ENCODE measurements at places on chromosomes 1 and 21.

GRCh38 chr1:183206538-183207122 lies 20.6 kb downstream of the LAMC2 start:
- DNase-seq, result no peak

DNA sequence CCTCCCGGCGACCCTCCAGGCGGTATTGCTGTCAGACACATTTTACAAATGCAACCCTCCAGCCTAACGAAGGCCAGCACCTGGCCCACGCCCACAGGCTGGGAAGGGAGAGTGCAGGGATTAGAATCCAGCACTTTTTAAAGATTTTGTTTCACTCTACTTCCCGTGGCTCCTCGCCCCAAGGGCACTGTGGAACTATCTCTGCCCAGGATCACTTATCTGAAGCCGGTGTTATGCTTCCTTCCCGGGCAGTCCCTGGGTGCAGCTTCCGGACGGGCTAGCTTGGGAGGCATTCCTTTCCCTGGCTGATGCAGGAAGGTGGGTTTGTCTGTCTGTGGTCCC lies 35.8 kb downstream of the CCN1 start:
- DNase-seq, result no peak

GRCh38 chr1:220702733-220703270 lies 12.6 kb downstream of the C1orf115 start:
- no peak for DNase-seq

DNA sequence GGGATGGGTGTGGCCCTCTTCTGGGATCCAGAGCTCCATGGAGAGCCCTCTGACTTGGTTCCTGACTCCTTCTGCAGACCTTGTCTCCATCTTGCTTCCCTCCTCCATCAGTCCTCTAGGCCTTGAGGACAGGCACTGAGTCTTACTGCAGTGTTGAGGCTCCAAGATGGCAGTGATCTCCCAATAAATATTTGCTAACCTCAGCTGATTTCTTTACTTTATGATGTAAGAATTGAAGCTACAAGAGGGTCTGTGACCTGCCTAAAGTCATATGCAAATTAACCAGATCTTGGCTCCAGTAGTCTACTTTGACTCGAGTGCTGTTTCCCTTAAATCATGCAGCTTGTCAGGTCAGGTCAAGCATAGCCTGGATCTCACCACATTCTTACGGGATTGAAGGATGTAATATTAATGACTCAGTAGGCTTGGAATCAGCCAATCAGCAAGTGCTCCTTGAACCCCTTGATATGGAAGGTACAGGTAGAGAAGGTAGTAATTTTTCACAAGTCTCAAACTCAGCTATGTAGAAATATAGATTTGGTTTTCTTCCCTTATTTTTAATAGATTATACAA lies 93.0 kb downstream of the CLIC6 start:
- no peak for DNase-seq

DNA sequence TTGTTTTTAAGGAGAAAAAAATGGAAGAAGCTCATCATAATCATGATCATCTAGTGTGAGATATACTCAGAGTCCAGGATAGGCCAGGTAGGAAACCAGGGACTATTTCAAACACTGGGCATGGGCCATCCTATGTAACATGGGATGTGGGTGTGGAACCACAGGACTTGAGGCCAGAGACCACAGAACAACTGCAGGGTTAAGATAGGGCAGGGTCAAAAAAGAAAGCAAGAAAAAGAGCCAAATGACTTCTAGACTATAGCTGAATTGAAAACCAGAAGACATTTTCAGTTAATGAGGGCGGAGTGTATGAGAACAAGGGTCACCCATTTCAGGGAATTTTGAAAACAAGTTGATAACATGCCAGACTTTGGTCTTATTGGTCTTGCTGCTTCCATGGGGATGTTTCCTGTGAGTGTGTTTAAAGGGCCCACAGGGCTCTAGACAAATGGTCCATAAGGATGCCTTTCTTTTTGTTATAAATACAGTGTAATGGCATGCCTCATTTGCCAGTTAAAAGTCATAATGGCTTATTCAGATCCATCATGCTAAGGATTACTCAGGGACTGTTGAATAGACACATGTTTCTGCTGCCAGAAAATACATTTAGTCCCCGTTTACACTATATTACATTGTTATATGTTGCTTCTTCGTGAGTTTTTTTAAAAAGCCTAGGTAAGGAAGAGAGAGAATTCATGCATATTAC lies 182.0 kb upstream of the C21orf91 start:
- no peak for DNase-seq

DNA sequence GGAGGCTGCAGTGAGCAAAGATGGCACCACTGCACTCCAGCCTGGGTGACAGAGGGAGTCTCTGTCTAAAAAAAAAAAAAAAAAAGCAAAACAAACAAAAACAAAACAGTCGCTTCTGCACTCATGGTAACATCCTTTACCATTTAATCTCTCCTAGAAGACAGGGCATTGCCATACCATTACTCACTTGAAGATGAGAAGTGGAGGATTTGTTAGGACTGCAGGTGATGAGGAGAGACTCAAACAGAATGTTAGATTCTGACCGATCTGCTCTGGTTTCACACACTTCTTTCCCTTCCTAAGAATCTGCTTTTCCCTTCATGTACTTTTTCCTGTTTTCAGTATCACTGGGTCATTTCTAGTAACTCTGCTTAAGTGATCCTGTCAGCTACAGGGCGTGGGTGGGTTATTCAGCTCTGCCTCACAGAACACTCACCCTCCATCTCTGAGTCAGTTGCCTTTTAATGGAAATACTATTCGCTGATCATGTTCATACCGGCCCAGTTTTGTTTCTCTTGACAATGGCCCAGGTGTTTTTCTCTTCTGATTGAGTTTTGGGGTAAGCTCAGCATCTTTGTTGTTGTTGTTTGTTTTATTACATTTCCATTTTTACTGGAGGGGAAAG lies 148.0 kb upstream of the ERG start:
- no peak for DNase-seq

DNA sequence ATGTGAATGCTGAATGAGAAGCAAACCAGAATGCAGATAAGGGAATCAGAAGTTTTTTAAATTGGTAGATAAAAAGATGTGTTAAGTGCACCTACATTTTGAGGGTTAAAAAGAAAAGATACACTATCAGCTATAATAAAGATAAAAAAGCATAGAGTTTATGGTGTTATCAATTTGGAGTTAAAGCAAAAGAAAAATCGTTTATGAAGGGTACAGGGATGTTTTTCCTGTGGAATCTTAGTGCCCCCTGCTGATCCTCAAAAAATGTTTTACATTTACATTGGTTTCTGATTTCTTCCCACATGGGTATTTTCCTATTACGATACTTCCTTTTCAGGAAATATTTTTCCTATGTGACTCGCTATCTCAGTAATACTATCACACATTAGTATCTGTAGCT lies 293.5 kb downstream of the MRPL39 start:
- DNase-seq, result no peak

DNA sequence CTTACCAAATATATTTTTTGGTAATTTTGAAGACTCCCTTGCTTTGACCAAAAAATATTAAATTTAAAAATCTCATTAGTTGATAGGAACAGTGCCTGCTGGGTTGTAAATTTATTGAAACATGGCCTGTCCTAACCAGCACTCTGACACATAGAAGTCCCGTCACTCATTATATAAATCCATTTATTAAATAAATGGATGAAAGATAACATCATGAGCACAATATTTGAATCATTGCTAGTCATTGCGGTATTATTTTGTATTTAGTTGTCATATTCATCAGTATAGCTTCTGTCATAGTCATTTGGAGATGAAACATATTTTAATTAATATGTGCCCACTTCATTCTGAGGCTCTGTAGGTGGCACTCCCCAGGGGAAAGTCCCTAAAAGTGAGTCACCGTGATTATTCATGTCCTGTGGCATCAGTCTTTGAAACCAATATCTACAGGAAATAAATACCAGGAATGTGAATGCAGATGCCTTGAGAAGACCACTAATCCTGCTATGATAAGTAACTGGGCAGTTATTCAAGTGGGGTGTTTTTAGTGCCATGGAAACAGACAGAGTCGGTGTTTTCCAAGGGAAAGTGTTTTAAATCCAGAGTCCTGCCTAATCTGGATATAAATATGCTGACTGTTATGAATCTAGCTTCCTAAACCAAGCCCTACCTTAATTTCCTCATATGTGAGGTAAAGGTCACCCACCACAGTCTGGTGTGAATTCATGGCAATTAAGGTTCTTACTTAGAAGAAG lies 302.0 kb downstream of the DUSP10 start:
- peak; percentile 25 for DNase-seq

GRCh38 chr1:160352555-160352954 lies 9.4 kb downstream of the NCSTN start:
- DNase-seq, result no peak

DNA sequence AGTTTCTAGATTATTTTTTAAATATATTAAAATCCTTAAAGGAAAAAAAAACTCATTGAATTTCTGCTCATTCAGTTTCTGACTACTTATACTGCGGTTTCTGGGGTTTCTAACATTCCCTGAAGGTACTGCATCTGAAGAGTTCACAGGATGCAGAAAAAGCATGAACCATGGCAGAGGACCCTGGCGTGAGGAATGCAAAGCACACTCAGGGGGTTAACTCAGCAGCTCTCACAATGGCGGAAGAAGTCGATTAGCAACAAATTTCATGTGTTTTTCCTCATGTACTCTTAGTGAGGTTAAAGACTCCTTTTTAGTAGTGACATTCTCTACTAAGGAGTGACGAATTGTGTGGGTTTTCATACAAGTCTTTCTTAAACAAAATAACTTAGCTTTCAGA lies 975.6 kb downstream of the NCAM2 start:
- DNase-seq, result no peak

DNA sequence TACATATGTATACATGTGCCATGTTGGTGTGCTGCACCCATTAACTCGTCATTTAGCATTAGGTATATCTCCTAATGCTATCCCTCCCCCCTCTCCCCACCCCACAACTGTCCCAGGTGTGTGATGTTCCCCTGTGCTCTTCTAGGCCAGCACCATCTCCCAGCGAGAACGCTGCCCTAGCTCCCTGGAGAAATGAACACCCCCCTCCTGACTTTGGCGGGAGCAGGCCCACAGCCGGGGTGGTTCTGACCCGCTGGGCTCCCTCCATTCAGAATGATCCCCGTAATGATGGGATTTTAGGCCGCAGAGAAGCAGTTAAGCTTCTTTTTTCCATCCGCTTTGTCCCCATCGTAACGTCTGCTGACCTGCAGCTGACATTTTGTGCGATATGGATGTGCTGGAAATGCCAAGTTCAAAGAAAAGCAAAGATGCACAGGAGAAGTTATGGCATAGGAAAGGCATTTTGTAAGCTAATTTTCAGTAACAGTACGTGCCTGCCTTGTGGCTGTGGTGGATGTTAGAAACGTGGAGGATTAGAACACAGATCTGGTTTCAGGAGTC lies 39.3 kb downstream of the ELK4 start:
- DNase-seq, result no peak

- DNase-seq, result no peak
Measured at GRCh38 chr1:219670426-219671149, 57.7 kb upstream of the ZC3H11B start.

- DNase-seq, result no peak
Measured at GRCh38 chr1:190436615-190437014, 41.0 kb downstream of the BRINP3 start.

- DNase-seq, result no peak
Measured at GRCh38 chr1:226520640-226521355, 27.8 kb upstream of the STUM start.

DNA sequence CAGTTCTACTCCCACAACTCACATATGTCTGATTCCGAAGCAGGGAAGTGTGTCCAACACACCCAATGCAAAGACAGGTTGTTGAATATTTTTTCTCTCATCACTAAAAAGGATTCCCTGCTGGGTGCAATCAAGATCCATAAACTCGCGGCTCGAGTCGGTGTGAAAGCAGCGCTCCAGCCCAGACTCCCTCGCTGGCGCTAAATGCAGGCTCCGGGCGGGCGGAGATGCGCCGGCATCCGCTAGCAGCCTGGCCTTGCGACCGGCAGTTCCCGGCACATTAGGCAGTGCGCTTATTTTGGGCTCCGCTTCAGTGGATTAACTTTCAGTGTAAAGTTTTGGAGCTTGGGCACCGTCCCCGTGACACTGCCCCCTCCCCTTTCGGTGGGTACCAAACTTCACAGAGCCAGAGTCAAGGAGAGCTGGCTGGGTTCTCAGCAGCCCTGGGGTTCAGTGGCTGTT lies 87.7 kb upstream of the POU3F1 start:
- no peak for DNase-seq

DNA sequence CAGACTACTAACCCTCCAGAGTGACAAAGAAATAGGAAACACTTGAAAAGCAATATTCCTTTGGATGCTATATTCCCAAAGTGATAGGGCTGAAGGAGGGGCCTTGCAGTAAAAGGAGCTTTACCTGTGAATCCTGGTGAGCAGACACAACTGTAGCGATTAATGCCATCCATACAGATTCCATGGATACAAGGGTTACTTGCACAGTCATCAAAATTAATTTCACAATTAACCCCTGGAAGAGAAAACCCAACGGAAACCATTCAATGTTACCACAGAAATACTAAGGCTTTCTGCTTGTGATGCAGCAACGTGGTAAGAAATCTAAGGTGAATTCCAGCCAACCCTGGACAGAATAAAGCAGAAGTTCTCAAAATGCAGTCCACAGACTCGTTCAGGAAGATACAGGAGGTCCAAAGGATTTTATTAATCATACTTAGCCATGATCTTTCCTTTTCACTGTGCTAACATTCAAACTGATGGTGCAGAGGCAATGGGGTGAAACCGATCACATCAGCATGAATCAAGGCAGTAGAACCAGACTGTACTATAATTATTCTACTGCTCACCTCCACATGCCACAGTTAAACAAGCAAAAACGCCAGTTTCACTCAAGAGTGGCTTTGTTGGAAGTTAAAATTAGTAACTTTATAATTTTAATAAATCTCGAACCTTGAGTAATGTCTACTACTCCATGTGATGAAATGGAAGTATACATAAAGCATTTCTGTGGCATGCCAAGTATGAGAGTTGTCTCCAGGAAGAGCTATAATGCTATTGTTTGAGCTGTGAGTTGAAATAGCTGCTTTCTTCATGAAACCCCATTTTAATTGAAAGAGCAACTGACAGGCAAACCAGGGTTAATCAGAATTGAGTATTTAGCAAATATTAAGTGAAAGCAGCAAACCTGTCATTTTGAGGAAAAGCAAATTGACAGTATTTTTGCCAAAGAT lies 63.2 kb upstream of the ADAM30 start:
- DNase-seq, result no peak

DNA sequence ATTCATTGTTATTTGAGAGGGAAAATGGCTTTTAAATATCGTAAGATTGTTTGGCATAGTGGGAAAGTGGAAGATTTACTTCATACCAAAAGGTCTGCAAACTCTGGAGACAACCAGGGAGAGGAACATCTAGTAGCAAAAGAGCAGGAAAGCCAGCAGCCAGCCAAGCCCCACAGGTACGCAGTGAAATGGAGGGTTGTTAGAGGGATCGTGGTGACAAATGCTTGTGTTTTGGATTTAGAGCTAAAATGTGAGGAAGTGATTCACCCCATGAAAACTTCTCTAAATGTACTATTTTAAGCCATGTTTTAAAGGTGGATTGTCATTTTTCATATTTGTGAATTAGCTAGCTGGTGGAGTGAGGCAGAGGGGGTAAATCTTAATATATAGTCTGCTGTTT lies 69.3 kb downstream of the RPS6KC1 start:
- DNase-seq, result no peak
